ENCODE measurements at places on chromosomes 1 and 21.

DNA sequence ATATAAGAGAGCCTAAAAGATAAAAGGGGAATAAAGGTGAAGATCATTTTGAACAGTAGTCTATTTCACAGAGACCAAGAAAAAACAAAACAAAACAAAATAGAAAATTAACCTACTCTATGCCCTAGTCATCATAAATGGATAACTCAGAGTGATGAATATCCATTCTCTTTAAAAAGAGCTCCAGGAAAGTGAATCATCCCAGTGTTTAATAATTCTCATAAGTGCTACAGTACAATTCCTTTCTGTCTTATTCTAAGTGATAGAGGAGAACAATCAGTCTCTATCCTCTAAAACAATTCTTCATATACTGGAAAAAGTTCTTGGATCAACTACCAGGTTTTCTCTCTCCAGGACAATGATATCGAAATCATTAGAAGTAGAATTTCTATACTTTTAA, 45.8 kb downstream of the GDAP2 start:
- H3K36me3 ChIP-seq: peaks cover 98% of the 10 kb centered on the region
- DNase-seq: no peak
- H3K4me1 ChIP-seq: no peaks in the 10 kb centered on the region
- no peak overlapping the region for H3K27ac ChIP-seq

DNA sequence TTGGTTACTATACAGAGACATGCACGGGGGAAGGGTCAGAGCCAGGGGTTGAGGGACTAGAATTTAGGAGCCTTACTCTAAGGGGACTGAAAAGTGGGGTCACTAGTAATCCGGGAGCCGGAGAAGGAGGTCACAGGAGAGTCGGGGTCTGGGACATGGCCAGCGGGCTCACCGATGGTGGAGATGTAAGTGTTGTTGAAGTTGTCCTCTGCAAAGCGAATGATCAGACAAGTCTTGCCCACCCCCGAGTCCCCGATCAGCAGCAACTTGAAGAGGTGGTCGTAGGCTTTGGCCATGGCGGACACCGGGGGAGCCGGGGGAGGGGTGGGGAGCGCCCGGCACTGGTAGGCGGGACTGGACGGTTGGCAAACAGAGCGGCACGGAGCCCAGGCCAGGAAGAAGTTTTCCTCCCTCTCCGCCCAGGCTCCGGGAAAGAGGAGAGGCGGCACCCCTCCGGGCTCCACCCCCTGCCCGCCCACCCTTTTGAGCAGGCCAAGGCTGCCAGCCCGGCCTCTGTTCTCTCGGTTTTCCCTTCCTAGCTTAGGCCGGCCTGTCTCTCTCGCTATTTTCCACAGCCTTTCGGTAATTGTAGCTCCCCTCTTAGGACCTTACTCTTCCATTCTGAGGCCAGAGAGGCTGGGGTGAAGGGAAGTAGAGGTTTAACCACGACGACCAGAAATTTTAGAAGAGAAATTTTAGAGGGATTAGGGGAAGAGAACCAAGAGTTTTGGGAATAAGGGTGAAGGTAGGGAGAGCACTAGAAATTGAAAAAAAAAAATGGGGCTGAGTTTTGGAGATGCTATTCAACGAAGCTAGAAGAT, at the start of gene RAB13:
TSS of gene RAB13 (minus strand) at position 399 of the 821 bp plus-strand sequence. CDS start at position 296, 103 bp downstream.
- peaks cover 74% of the 10 kb centered on the region for H3K4me1 ChIP-seq
- no peaks in the 10 kb centered on the region for H3K27me3 ChIP-seq
- DNase-seq: peak; percentile 88
- H3K4me3 ChIP-seq: peak within 1 kb of the TSS; percentile 48

GRCh38 chr1:77068013-77068412, 151.2 kb downstream of the PIGK start:
- H3K4me3 ChIP-seq: no peak overlapping the region
- H3K27me3 ChIP-seq: no peaks in the 10 kb centered on the region
- H3K36me3 ChIP-seq: no peaks in the 10 kb centered on the region

DNA sequence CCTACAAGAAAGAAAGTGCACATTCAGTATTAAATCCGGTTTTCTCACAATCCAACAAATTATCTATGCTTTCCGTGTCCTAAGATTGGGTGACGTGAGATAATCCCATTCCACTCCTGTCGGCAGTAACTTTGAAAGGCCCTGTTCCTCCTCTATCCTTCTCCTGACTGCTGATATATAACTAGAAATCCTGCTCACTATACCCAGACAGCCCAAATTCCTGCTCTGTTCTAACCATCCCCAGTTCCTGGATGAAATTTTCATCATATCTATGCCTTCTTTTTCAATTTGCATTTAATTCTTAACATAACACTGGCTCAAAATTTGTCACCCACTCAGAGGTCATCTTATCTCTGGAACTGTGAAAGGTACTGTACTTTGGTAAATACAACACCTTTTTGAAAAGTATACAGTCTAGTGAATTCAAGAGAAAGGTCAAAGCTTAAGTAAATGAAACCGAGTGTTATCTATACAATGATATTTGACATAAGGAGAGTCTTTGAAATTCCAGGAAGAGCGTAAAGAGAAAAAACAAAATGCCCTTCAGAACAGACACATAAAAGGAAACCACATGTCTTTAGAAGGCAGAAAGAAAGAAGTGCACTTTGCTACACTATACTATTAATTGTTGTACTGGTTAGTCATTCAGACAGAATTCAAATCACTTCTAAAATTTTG, 200.5 kb upstream of the NEGR1 start:
- H3K4me3 ChIP-seq: no peak overlapping the region
- DNase-seq: no peak
- H3K27ac ChIP-seq: no peak overlapping the region
- H3K27me3 ChIP-seq: no peaks in the 10 kb centered on the region
- no peaks in the 10 kb centered on the region for H3K4me1 ChIP-seq
- no peaks in the 10 kb centered on the region for H3K36me3 ChIP-seq

DNA sequence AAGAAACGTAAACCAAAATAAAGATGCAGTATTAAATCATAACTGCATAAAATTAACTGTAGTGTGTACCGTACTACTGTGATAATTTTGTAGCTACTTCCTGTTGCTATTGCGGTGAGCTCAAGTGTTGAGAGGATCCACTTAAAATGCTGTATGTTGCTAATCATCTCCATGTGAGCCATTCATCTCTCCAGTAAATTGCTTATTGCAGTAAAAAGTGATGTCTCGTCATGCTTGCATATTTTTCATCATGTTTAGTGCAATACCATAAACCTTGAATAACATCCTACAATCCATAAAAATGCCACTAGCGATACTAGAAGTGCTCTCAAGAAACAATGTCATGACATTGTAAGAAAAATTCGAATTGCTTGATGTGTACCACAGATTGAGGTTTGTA, 66.3 kb downstream of the RAVER2 start:
- no peak overlapping the region for H3K27ac ChIP-seq
- H3K4me1 ChIP-seq: no peaks in the 10 kb centered on the region
- H3K27me3 ChIP-seq: no peaks in the 10 kb centered on the region

- no peaks in the 10 kb centered on the region for H3K36me3 ChIP-seq
- no peaks in the 10 kb centered on the region for H3K27me3 ChIP-seq
- DNase-seq: no peak
These were observed 143.1 kb upstream of the KCNE2 start for GRCh38 chr21:34220556-34221195.

GRCh38 chr1:212606395-212607205, 2.0 kb upstream of the ATF3 start:
- DNase-seq: peak; percentile 83
- H3K4me3 ChIP-seq: peak overlapping the region; percentile 92
- H3K36me3 ChIP-seq: no peaks in the 10 kb centered on the region

GRCh38 chr21:44047996-44048560, 36.0 kb downstream of the TRAPPC10 start:
- H3K36me3 ChIP-seq: peaks cover 31% of the 10 kb centered on the region
- peak overlapping the region; percentile 4 for H3K27ac ChIP-seq
- no peaks in the 10 kb centered on the region for H3K27me3 ChIP-seq
- no peak overlapping the region for H3K4me3 ChIP-seq
- no peak for DNase-seq

DNA sequence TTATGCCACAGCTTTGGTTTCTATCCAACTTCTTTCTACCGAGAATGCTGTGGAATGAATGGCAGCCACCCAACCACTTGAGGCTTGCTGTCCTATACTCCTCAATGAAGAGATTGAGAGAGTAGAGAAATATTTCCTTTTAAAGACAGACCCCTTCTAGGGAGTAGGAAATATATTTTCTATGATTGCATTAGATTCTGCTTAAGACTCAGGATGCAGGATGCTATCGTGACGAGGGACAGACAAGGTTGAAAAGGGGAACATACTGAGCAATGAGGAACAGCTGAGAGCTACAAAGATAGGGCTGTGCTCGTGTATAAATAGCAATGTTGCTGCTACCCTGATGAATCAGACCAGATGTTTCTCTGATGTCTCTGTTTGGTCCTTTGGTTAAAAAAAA, 7.1 kb upstream of the RASAL2 start:
- H3K4me1 ChIP-seq: no peaks in the 10 kb centered on the region
- no peak overlapping the region for H3K27ac ChIP-seq
- no peaks in the 10 kb centered on the region for H3K27me3 ChIP-seq
- no peaks in the 10 kb centered on the region for H3K36me3 ChIP-seq

- H3K4me1 ChIP-seq: no peaks in the 10 kb centered on the region
- no peak overlapping the region for H3K4me3 ChIP-seq
- H3K27me3 ChIP-seq: no peaks in the 10 kb centered on the region
- H3K27ac ChIP-seq: no peak overlapping the region
These were observed 188.4 kb downstream of the BACH1 start for GRCh38 chr21:29487154-29487553.

GRCh38 chr1:186865253-186865652, 36.5 kb downstream of the PLA2G4A start:
- DNase-seq: no peak
- H3K4me1 ChIP-seq: no peaks in the 10 kb centered on the region
- no peaks in the 10 kb centered on the region for H3K36me3 ChIP-seq
- no peak overlapping the region for H3K27ac ChIP-seq

GRCh38 chr1:2145946-2146835, 48.4 kb downstream of the FAAP20 start:
- H3K4me1 ChIP-seq: peaks cover 16% of the 10 kb centered on the region
- peaks cover 24% of the 10 kb centered on the region for H3K36me3 ChIP-seq
- no peak overlapping the region for H3K4me3 ChIP-seq
- H3K27ac ChIP-seq: peak overlapping the region; percentile 65

- no peak overlapping the region for H3K4me3 ChIP-seq
- no peaks in the 10 kb centered on the region for H3K36me3 ChIP-seq
- no peaks in the 10 kb centered on the region for H3K27me3 ChIP-seq
These were observed 57.0 kb downstream of the DISC1 start for GRCh38 chr1:231683439-231684165.

DNA sequence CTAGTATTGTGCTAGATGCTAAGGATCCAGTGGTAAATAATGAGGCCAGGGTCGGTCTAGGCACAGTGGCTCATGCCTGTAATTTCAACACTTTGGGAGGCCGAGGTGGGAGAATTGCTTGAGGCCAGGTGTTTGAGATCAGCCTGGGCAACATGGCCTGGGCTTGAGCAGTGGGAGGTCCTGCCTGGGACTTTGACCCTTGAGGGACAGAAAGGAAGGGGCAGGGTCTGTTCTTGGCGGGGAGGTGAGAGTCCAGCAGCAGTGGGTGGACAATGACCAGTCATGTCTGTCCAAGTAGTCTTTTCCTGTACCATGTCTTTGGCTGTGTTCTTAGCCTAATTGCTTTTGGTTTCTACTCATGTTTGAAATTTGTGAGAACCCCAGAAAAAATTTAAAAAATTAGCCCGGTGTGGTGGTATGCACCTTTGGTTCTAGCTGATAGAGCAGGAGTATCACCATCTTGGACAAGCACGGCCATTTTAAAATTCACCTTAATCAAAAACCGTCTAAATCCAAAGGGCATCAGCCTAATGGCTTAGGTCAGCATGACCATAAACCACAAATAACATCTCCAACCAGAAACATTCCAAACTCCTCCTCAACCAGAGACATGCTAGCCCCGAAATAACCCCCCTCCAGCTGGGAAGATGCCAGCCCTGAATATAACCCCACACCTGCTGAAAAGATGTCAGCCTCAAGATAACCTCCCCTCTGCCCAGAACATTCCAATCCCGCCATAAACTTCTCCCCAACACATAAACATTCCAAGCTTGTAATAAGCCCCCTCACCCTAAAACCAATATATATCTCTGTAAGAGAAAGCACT, 6.8 kb upstream of the AK2 start:
- no peaks in the 10 kb centered on the region for H3K36me3 ChIP-seq
- H3K4me3 ChIP-seq: no peak overlapping the region
- H3K4me1 ChIP-seq: peaks cover 16% of the 10 kb centered on the region
- no peak for DNase-seq
- no peaks in the 10 kb centered on the region for H3K27me3 ChIP-seq

DNA sequence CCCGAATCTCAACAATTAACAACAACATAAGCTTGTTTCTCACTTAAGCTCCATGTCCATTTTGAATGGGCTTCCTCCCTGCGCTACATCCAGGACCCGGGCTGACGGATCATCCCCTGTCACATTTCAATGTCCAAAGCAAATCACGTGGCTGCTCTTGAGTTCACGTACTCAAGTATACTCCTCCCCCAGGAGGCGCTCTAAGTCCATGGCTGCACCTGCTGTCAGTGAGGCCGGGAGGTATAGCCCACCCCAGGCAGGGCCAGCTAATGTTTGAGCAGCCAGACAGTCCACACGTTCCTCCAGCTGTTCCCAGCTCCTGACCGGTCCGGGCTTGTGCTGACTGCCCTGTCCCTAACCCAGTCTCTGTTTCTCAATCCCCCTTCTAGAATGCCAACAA, 220.8 kb downstream of the SLC35F3 start:
- no peak overlapping the region for H3K27ac ChIP-seq
- H3K27me3 ChIP-seq: no peaks in the 10 kb centered on the region
- H3K36me3 ChIP-seq: no peaks in the 10 kb centered on the region

DNA sequence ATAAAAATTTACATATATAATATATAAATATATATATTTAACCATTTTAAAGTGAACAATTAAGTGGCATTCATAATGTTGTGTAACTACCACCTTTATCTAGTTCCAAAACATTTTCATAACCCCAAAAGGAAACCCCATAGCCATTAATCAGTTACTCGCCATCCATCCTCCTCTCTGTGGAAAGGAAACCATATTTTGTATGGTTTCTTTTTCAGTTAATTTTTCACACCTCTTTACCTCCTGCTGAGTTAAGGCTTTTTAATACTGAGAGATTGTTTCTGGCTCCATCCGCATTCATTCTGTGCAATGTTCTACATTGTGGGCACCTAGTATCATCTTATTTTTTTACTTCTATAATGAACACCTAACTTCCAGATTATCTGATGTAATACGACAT, 512.1 kb downstream of the LMO4 start:
- H3K4me1 ChIP-seq: no peaks in the 10 kb centered on the region
- H3K27ac ChIP-seq: no peak overlapping the region
- H3K36me3 ChIP-seq: no peaks in the 10 kb centered on the region
- no peaks in the 10 kb centered on the region for H3K27me3 ChIP-seq
- no peak for DNase-seq
- no peak overlapping the region for H3K4me3 ChIP-seq

DNA sequence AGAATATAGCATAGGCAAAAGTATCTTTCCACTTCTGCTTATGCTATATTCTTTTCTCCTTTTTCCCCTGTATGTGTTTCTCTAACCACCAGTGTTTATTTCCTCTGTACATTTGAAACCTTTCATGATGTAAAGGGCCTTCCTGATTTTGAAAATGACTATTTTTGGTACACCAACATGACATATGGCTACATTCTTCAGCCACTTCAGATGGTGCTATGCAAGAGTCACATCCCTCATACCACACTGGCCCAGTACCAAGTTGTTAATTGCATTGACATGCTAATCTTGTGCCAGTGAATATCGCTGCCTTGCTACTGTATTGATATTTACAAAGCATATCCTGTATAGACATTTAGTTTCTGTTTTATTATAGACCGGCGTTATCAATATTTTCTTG, 408.7 kb downstream of the NCAM2 start:
- no peak overlapping the region for H3K27ac ChIP-seq
- DNase-seq: no peak
- no peaks in the 10 kb centered on the region for H3K27me3 ChIP-seq
- no peak overlapping the region for H3K4me3 ChIP-seq
- H3K4me1 ChIP-seq: no peaks in the 10 kb centered on the region
- no peaks in the 10 kb centered on the region for H3K36me3 ChIP-seq

Data from spleen (tissue), 13 donors.